ENCODE measurements at places on chromosomes 5 and 9.

DNA sequence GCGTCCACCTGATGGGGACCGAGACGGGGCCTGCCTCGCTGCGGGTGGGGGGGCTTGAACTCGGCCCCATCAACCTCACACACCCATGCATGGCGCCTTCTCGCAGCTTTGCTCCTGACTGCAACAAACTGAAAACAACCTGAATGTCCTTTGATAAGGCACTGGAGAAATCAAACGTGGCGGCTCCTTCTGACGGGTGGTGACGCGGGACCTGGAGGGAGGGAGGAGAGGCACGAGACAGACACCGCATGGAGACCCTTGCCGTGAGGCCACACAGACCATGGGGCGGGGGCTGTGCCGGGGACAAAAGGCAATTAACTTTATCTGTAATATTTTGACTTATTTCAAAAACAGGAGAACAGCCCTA lies 48.6 kb downstream of the NACC2 start:
- DNase-seq, result no peak
- peaks cover 8% of the 10 kb centered on the region for H3K4me1 ChIP-seq
- H3K27ac ChIP-seq, result no peak overlapping the region
- no peak overlapping the region for H3K4me3 ChIP-seq

DNA sequence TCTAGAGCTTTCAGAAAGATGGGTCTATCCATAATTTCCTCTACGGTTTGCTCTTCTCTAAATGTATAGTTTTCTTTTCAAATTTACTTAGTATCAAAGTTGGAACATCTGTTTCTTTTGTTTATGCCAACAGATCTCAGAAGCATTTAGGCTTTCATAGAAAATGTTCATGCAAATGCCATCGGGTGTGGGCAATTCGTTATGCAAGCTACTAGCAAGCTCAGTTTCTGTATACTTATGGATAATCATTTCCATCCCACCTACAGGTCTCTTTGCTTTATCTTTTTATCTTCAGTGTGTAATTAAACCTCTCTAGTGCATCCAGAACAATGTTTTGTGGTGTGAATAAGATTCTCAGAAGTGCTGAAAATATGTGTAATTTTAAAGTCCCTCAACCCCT lies 59.9 kb downstream of the NUDT12 start:
- no peak overlapping the region for H3K27ac ChIP-seq
- H3K27me3 ChIP-seq, result no peaks in the 10 kb centered on the region

DNA sequence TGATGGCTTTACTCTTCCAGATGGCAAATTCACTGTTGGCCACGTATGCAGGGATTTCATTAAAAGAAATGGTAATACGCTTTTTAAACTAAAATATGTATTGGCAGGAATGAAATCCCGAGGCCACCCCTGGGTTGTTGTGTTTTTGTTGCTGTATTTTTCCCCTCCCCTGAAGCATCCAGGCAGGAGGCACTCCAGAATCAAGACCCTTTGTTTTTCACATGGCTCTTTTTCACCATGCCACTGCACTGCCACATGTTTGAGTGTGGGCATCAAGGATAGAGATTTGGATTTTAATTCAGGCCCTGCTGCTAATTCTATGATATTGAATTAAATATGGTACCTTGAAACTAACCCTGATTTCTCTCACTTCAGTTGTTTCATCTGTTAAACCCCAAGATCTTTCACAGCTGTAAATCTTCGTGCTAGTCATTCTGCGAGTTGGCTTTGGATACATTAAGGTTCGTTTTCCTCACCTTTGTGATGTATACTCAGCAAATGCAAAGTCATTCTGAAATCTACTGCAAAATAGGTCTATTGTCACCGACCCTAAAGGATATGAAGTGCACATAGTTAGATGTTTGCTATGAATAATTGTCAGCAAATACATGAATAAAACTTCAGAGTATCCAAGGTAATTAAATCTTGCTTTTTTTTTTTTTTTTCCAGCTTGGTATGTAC lies 533.4 kb downstream of the PTPRD start:
- no peak overlapping the region for H3K4me3 ChIP-seq
- H3K27me3 ChIP-seq, result no peaks in the 10 kb centered on the region
- no peaks in the 10 kb centered on the region for H3K4me1 ChIP-seq
- H3K36me3 ChIP-seq, result no peaks in the 10 kb centered on the region
- DNase-seq, result no peak

DNA sequence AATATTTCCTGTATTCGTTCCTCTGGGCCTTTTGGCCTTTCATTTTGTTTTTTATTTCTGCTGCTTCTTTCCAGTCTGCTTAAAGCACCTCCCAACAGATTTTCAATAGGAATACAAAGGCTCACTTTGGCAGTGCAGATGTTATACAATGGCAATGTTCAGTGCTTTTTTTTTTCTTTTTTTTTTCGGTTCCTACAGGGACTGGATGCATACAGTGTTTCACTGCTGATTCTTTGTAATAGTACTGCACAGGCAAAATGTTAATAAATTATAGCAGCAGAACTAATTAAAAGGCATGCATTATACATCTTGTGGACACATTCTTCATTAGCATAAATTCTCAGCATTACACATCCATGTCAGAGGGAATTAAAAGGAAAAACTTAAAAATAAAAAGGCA lies 356.6 kb upstream of the C9orf72 start:
- no peak overlapping the region for H3K4me3 ChIP-seq
- no peak overlapping the region for H3K27ac ChIP-seq
- no peaks in the 10 kb centered on the region for H3K36me3 ChIP-seq
- no peaks in the 10 kb centered on the region for H3K4me1 ChIP-seq
- H3K27me3 ChIP-seq, result no peaks in the 10 kb centered on the region
- DNase-seq, result no peak

DNA sequence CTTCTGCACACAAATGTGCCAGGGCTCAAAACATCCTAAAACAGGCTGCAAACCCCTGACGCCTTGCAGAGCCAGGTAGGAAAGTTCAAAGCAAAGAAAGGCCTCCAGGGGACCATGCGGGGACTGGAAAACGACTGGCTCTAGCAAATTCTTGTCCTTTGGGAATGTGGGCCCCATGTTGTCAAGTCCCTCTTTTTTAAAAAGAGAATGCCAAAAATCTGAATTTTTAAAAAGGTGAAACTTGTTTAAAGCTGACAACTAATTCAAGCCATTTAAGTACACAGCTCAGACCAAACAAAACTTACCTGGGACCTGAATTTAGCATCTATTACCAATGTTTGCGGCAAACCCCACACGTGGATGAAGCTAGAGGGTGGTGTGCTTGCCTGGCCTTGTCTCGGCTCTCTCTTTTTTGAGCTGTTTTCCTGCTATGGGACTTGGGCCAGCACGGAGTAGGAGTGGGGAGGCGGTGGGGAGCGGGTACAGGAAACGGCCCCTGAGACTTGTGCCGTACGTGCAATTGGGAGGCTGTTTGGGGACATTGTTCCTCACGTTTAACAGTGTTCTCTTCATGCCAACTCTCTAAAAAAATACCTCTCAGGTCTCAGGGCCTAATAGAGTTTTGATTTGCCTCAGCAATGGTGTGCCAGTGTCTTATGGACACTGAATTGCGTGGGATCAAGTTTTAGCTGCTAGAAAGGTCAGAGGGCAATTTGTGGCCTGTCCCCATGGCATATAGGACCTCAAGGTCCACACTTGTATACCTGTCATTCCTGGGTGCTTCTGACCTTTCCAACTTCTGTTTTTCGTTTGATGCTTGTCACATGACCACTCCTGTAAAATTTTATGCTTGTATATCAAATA lies 15.1 kb upstream of the PHF19 start:
- no peak overlapping the region for H3K27ac ChIP-seq
- H3K4me3 ChIP-seq, result no peak overlapping the region
- no peak for DNase-seq
- H3K4me1 ChIP-seq, result peaks cover 5% of the 10 kb centered on the region
- no peaks in the 10 kb centered on the region for H3K27me3 ChIP-seq
